ENCODE measurements at places on chromosomes 12 and 14.

GRCh38 chr14:48391661-48392060, 716.3 kb upstream of the MDGA2 start:
- no peak for DNase-seq

- DNase-seq: no peak
These were observed 64.7 kb upstream of the ZFP36L1 start for GRCh38 chr14:68857516-68858070.

DNA sequence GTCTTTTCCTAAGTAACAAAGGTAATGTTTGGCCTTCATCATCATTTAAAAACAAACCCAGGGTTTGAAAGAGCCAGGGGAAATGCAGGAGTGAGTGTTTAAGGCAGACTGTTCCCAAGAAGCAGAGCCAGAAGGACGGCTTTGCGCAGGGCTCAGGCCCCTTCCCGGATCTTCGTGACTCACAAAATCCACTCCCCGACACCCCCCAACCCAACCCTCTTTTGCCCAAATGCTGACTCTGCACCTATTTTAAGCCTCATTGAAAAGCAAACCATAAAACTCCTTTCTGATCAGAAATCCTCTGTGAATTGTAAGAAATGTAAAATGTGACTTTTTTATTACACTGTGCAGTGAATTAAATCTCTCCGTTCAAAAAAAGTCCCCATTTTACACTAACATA, 67.5 kb downstream of the SETD3 start:
- no peak for DNase-seq

DNA sequence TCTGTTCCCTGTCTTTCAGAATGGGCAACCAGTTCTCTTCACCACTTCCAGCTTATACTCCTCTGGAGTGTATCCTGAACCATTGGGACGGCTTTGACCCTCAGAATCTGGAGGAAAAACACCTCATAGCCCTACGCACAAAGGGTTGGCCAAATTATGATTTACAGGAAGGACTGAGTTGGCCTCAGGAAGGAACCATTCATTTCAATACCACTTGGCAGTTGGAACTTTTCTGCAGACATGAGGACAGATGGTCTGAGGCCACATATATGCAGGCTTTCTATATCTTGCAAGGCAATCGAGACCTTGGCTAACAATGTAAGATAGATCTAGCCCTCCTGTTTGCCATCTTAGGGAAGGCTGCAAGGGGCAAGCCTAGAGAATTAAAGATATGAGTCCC, 24.0 kb downstream of the CLECL1 start:
- no peak for DNase-seq

DNA sequence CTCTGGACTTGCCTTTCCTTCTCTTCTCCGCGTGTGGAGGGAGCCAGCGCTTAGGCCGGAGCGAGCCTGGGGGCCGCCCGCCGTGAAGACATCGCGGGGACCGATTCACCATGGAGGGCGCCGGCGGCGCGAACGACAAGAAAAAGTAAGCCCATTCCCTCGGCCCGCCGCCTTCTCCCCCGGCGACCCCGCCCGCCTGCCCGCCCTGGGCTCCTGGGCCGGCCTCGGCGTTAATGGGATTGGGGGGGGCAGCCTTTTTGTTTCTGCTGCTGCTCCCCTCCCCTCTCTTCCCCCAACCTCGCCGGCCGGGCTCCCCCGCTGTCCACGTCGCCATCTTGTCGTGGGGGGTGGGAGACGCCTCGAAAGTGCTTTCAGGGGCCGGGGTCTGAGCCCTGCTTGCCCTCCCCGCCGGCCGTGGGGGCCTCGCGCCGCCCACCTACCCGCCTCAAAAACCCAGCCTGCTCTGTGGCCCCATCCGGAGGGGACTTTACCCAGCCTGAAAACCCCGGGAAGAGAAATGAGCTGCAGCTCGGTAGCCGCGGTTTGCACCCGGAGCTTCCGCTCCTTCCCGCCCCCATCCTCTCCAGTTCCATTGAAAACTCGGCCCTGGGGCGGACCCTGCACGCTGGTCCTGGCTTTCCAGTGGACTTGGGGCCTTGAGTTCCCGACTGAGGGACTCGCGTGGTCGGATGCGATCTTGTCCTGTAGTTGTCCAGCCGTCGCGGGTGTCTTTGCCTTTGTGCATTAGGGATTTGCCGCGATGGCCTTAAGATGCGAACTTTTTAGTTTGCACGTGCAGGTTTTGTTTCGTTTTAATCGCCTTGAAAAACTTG, 598 bp downstream of the HIF1A start:
- peak; percentile 30 for DNase-seq

DNA sequence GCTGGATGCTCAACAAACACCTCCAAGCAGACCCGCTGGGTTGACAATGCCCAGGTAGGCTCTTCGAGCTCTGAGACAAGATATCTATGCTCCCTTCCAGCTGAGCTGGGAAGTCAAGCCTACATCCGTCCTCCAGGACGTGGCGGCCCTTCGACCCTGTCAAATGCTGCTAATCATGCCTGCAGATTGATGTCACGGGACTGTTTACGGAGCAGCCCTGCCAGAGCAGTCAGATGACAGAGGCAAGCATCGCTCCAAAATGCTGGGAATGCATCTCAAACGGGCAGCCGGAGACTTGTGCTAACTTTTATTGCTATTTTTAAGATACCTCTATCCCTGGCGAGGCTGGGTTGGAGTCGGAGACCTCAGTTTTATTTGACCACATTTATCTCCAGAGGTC, 139.2 kb downstream of the NTF3 start:
- DNase-seq: no peak

- DNase-seq: no peak
These were observed 2.1 kb downstream of the PLD4 start for GRCh38 chr14:104926619-104927431.

GRCh38 chr12:4947253-4947652, 37.5 kb downstream of the KCNA1 start:
- DNase-seq: no peak

GRCh38 chr12:21350975-21351374, 16.3 kb upstream of the SLCO1A2 start:
- DNase-seq: no peak

- no peak for DNase-seq
These were observed 74.6 kb downstream of the DACT1 start for GRCh38 chr14:58712357-58712756.

DNA sequence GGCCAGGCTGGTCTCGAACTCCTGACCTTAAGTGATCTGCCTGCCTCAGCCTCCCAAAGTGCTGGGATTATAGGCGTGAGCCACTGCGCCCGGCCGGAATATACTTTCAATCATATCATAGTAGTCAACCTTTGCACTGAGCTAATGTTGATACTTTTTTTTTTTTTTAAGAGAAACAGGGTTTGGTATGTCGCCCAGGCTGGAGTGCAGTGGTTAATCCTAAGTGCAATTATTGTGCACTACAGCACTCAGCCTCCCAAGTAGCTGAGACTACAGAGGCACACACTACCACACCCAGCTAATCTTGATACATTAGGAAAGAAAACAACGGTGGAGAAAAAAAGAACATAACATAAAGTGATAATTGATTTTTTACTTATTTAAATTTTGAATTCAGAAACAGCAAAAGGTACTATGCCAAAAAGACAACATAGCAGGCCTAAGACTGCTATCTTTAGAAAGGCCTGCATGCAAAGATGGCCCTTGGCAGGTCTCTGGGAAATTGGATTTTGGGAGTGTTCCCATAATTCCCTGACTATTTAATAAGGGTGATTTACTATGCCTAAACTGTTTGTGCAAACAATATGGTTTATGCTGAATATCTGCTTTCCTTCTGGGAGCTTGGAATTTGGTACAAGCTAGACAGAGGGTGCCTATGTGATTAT, 15.5 kb downstream of the BTBD7 start:
- DNase-seq: no peak

DNA sequence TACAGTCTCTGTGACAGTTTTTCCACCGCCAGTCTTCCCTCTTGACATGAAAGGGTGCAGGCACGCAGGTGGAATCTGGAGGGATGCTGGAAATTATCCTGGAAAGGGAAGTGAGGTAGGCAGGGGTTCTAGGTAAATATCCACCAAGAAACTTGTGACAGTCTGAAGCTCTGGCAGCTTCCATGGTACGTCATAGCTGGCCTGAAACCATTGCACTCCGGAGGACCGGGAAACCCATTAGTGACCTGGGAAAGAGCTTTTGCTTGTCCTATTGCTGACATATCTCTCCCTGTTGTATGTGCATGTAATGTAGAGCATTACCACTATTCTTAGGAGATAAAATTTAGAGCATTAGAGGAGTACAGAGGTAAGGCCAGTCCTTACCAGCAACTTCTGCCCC, 275.9 kb downstream of the EGLN3 start:
- no peak for DNase-seq

DNA sequence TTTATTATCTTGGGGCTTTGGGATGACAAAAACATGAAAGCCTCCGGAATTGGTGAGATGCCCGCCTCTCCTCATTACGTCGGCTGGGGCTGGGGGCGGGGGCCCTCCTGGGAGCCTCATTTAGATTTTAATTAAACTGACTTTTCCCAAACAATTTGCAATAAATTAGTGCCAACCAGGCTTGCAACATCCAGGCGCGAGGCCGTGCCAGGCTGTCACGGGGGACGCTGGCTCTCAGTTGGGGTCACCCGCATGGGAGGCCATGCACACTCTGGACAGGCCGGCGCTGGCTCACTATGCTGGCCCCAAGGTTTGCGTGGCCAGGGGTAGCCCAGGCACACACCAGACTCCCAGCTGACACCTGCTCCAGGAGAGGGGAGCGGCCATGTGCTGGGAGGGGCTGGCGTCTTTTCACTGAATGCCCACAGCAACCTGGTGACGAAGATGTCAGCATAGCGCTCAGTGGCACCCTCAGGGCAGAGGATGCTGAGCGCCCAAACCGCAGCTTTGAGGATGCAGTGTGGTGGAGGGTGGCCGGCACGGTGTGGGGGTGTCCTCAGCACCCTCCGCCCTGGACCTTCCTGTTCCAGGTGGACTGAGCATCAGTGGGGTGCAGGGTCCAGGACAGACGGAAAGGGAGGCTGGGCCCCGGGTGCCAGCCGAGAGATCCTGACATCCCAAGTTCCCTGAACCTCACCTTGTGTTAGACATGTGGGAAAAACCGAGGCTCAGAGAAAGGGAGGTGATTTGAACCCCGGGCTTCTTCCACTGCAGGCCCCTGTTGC, 190.8 kb upstream of the C14orf180 start:
- DNase-seq: no peak

GRCh38 chr14:56276108-56276507, 157.9 kb downstream of the PELI2 start:
- DNase-seq: no peak

DNA sequence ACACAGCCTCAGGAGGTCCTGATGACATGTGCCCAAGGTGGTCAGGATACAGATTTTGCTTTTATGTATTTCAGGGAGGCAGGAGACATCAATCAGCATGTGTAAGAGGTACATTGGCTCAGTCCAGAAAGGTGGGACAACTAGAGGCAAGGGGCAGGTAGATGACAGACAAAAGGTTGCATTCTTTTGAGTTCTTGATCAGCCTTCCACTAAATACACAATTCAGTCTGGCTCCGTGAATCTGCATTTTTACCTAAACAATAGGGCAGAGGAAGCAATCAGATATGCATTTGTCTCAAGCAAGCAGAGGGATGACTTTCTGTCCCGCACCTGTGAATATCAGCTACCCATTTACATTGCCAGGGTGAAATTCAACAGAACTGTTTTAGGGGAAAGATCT, 178.6 kb downstream of the KSR2 start:
- no peak for DNase-seq

DNA sequence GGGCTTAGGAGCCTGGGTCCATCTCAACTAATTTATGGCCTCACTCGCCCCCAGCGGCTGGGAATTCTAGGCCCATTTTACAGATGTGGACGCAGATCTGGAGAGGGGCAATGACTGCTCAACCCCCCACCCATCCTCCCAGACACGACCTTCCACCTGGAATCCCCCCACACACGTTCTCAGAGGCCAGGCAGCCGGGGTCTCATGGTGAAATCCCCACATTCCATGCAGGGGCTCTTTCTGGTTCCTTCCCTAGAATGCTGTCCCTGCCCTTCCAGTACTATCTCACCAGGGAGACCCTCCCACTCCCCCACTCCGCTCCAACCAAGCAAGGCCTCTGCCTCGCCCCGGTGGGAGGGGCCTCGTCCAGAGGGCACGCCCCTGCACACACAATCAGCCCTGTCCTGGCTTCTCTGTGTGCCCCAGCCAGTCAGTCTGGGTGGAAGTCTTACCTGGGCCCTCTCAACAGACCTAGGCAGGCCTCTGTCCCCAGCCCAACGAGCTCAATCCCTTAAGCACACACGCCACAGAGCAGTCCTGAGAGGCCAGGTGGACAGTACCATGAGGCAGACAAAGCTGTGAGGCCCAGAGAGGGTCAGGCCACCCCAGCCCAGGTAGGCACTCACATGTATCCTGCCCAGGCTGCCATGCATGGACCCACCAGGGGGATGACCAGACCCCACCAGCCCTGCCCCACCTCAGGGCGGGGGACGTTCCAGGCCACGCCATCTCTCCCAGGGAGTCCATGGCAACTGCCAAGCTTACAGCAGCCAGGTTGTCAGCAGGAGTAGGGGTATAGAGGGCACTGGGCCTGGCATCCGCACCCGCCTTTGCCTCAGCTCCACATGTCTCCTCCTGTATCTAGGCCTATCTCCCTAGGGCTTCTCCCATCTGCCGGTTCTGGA, 1.3 kb upstream of the ANKRD9 start:
- DNase-seq: no peak

DNA sequence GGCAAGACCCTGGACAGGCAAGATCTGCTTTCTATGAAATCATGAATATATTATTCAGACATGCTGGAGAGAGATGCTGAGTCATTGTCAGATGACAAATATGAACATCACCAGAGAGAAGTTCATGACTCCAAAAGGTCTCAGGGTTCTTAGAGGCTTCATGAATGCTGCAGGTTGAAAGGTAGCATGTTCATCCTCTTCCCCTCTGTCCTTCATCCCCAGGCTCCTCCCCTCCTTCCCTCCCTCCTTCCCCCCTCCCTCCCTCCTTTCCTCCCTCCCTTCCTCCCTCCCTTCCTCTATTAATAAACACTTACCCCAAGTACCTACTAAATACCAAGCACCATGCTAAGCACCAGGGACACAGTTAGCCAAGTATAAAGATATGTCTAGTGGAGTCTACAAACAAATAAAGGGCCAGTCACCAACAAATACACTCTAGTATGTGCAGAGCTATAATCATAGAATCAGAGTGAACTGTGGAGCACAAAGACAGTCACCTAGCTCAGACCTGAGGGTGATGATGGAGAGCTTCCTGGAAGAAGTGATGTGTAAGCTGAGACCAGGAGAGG, 46.2 kb downstream of the RPH3A start:
- DNase-seq: no peak

- no peak for DNase-seq
These were observed 203.5 kb upstream of the G2E3 start for GRCh38 chr14:30355431-30355913.

DNA sequence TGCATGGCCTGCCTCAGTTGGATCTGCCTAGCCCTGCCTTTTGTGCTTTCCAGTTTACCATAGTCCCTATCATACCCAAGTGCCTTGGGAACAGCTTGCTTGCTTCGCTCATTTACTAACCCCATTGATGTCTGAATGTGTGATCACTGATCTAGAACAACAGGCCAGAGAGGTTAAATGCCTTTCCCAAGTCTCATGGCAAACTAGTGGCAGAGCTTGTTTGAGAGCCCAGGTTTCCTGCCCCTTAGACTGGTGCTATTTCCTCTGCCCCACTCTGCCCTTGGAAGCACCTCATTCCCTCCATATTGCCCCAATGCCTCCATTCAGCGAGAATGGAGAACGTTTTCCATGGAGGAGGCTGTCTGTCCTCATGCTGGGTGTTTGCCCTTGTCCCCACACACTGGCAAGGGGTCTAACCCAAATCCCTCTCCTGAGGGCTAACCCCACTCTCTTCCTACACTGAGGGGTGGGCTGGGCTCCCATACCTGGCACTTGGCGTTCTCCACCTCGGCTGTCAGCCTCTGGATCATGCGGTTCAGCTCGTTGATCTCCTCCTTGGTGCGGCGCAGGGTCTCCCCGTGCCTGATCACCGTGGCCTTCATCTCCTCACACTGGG, 19.8 kb downstream of the KRT7 start:
- DNase-seq: no peak

Measured in activated T-helper 1 cell treated with anti-CD3 and anti-CD28 coated beads, Interleukin-2, amount 50 U/mL, for 16 hours (primary cell).